CD8-positive, alpha-beta memory T cell (primary cell): ENCODE measurements at places on chromosomes 5 and 9. TPM values are rescaled to one million over a fixed set of nuclear protein-coding genes. Genes with fewer than 3 reads are reported as not detected.

Gene ITGA2
- 0.51 TPM for polyA plus RNA-seq

Gene TMEM8B
- 3.0 TPM for polyA plus RNA-seq

Gene TMEM252
- polyA plus RNA-seq: not detected

Gene PLCXD3
- polyA plus RNA-seq: not detected

Gene PCDHGA2
- polyA plus RNA-seq: not detected

Gene FAM163B
- polyA plus RNA-seq: not detected
